ENCODE measurements at places on chromosomes 16 and 17.

DNA sequence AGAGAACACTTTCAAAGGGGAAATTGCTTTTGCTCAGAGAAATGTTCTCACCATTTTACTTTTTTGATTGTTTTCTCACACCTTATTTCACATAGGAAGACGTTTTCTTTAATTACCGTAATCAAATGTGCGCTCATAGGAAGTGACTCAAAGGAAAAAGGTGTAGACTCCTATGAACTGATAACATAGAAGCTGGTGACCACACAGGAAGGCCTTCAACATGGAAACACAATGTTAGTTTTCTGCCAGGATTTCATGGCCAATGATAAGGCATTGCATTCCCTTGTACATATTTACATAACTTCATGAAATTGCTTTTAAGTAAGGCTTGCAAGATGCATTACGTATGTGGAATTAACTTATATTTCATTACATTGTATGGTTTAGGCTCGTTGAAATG is 40.9 kb upstream of the KCNJ16 start:
- no peak for DNase-seq

DNA sequence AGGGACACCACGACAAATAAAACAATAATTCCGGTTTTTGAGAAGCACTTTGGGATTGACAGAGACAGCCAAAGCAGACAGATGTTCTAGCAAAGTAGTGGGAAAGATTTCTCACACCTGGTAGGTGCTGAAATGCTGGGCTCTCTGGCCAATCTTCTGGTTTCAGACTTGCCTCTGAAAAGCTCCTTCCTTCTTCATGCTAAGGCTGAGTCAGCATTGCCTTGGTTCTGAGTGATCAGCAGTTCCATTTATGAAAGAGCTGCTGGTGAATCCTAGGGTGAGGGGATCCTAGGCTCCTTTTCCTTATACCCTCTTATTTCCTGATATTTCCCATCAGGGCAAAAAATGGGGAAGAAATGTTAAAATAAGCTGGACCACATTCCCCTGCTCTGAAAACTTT is 268.7 kb upstream of the SALL1 start:
- DNase-seq = no peak

GRCh38 chr17:73522696-73523095 is 121.5 kb downstream of the SDK2 start:
- DNase-seq = no peak

DNA sequence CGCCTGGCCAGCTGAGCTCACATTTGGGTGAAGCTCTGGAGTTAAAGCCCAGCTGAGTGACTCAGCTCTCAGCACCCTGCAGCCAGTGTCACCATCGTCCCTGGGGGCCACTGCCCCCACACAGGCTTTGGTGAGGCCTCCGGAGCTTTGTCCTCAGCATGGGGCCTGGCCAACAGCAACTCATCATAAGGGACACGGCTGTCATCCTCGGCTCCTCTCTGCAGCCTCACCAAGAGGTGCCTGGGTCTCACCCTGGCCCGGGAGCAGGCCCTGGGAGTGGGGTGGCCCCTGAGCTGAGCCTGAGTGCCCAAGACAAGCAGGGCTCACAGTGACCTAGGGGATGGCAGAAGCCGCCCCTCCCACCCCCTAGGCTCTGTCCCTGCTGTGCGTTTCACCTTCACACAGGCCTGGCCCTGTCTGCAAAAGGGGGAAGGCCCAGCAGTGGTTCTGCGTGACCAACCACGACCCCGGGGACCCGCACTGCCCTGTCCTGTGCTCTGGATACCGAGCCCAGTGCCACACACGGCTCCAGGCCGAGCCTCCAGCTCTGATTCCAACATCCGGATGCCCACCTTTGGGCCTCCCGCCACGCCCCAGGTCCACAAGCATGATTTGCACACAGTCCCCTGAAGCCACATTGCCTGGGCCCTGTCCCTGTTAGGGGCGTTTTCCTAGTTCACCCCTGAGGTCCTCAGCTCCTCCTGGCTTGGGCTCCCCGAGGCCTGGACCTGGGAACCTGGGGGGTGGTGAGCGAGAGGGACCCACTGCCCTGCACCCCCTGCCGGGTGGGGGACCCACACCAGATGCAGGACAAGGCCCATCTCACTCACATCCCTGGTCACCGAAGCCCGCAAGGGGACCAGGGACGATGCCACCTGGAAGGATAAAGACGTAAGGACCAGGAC is 21.8 kb upstream of the AATK start:
- no peak for DNase-seq

- no peak for DNase-seq
Measured at GRCh38 chr16:73063854-73064211, 15.9 kb upstream of the ZFHX3 start.
